ENCODE measurements at places on chromosomes 4 and X. TPM values are rescaled to one million over a fixed set of nuclear protein-coding genes. Genes with fewer than 3 reads are reported as not detected.

Gene TMEM131L
- 11.6 TPM for total RNA-seq

Gene RGN
- 20.1 TPM for total RNA-seq

Gene RASGEF1B
- total RNA-seq: 1.8 TPM

Gene DDIT4L
- total RNA-seq: 0.45 TPM

Gene STK32B
- 1.3 TPM for total RNA-seq

Gene PCDH11X
- total RNA-seq: not detected

DNA sequence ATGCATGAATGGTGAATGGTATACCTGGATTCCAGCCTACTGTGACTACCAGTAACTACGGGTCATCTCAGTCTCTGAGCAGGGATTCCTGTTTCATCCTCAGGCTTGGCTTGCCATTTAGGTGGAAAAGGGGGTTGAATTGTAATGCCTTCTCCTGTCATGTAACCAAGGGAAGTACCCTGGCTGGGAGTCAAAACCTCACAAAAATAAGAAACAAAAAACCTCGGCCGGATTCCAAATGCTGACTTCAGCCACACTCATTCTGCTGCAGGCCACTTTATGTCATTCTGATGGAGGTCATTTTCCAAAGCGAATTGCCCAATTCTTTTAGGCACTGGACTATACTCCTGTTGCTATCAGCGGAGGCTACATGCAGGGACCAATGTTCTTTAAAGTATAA, 324.7 kb downstream of the LDB2 start:
- no peaks in the 10 kb centered on the region for H3K36me3 ChIP-seq
- no peaks in the 10 kb centered on the region for H3K27me3 ChIP-seq
- no peaks in the 10 kb centered on the region for H3K4me1 ChIP-seq
- H3K4me3 ChIP-seq: no peak overlapping the region
- peak; percentile 45 for DNase-seq

DNA sequence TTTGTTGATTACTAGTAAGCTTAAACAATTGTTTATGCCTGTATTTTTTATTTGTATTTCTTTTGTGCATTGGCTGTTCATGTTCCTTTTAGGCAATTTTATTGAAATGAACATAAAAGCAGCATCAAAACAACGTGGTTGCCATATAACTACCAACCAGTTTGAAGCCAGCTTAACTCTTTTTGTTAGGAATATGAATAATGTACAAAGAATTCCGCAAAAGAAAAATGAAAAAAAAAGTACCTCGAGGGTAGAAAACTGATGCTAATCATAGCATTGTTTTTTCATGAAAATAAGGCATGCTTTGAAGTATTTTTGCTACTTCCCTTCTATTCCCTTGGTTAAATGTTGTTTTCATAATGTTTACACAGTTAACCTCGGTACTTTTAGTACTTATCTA, 1024.0 kb upstream of the SLIT2 start:
- DNase-seq: no peak
- H3K27ac ChIP-seq: no peak overlapping the region
- no peak overlapping the region for H3K4me3 ChIP-seq
- H3K4me1 ChIP-seq: no peaks in the 10 kb centered on the region

- no peak for DNase-seq
- H3K4me1 ChIP-seq: no peaks in the 10 kb centered on the region
- H3K36me3 ChIP-seq: no peaks in the 10 kb centered on the region
- H3K27me3 ChIP-seq: no peaks in the 10 kb centered on the region
Observed at GRCh38 chr4:182179751-182180150, 63.5 kb upstream of the TENM3 start.

- H3K27ac ChIP-seq: no peak overlapping the region
- H3K36me3 ChIP-seq: no peaks in the 10 kb centered on the region
- H3K4me1 ChIP-seq: no peaks in the 10 kb centered on the region
- H3K4me3 ChIP-seq: no peak overlapping the region
Observed at GRCh38 chr4:82136161-82136801, 237.5 kb downstream of the HNRNPD start.

DNA sequence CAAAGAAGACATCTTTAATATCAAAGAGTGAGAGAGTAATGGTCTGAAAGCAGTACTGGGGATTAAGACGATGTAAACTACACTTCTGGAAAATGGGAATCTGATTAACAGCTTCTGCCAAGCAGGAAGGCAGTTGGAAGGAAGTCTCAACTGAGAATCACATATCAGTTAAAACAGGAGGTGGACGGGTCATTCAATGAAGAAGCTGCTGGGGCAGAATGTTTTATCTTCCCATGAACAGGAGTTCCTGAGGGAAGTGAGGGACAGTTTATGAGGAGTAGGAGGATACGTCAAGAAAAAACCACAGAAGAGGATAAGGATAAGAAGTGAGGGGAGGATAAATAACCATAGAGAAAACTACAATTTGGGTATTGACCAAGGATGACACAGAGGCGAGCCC, 38.7 kb upstream of the MAGEA10 start:
- DNase-seq: no peak
- no peak overlapping the region for H3K27ac ChIP-seq
- no peaks in the 10 kb centered on the region for H3K4me1 ChIP-seq
- H3K4me3 ChIP-seq: no peak overlapping the region
- H3K36me3 ChIP-seq: no peaks in the 10 kb centered on the region

DNA sequence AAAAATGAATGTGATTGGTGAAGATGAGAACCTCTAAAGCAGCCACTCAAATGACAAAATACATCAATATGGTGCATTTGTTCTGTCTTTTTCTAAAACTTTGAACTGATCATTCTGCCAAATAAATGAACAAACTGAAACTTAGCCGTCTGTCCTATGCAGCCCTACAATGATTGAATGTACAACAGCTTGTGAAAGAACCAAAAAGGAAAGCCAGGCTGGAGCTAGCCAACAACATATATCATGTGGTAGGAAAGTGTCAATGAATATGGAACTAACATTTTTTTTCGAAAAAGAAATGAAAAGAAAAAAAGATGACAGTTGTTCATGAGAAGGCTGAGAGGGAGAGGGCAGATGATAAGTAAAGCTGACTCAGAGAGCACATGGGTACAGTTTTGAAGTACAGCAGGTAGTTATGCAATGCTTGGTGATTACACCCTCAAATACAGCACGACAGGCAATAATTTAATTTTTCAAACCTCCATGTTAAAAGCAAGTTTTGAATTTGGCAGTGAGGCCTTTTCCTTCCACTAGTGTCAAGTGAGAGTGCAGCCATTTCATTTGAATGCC, 21.2 kb upstream of the SLC7A11 start:
- H3K27ac ChIP-seq: no peak overlapping the region
- no peaks in the 10 kb centered on the region for H3K4me1 ChIP-seq
- H3K27me3 ChIP-seq: no peaks in the 10 kb centered on the region

- peaks cover 8% of the 10 kb centered on the region for H3K4me1 ChIP-seq
- H3K4me3 ChIP-seq: no peak overlapping the region
- peak; percentile 4 for DNase-seq
- no peak overlapping the region for H3K27ac ChIP-seq
- no peaks in the 10 kb centered on the region for H3K36me3 ChIP-seq
- no peaks in the 10 kb centered on the region for H3K27me3 ChIP-seq
Observed at GRCh38 chr4:8540991-8541390, 39.2 kb upstream of the GPR78 start.

- no peaks in the 10 kb centered on the region for H3K27me3 ChIP-seq
- no peak overlapping the region for H3K4me3 ChIP-seq
- H3K4me1 ChIP-seq: no peaks in the 10 kb centered on the region
- no peak overlapping the region for H3K27ac ChIP-seq
Observed at GRCh38 chrX:37815366-37815765, 32.0 kb downstream of the DYNLT3 start.

DNA sequence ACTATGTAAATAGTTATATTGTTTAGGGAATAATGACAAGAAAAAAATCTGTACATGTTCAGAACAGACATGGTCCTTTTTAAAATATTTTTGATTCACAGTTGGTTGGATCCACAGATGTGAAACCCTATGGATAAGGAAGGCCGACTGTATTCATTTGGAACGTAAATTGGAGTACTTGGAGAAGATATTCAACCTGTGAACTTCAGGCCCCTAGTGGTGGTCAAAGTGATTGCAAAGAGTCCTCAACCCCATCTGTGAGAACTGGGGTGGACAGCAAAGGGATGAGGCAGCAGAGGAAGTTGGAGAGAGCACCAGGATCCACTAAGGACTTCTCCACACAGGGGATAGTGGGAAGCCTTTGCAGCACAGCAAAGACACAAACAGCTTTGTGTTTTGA, 6.2 kb upstream of the CXCL13 start:
- H3K36me3 ChIP-seq: no peaks in the 10 kb centered on the region
- H3K4me3 ChIP-seq: no peak overlapping the region
- no peak overlapping the region for H3K27ac ChIP-seq
- H3K4me1 ChIP-seq: no peaks in the 10 kb centered on the region
- peaks cover 2% of the 10 kb centered on the region for H3K27me3 ChIP-seq

DNA sequence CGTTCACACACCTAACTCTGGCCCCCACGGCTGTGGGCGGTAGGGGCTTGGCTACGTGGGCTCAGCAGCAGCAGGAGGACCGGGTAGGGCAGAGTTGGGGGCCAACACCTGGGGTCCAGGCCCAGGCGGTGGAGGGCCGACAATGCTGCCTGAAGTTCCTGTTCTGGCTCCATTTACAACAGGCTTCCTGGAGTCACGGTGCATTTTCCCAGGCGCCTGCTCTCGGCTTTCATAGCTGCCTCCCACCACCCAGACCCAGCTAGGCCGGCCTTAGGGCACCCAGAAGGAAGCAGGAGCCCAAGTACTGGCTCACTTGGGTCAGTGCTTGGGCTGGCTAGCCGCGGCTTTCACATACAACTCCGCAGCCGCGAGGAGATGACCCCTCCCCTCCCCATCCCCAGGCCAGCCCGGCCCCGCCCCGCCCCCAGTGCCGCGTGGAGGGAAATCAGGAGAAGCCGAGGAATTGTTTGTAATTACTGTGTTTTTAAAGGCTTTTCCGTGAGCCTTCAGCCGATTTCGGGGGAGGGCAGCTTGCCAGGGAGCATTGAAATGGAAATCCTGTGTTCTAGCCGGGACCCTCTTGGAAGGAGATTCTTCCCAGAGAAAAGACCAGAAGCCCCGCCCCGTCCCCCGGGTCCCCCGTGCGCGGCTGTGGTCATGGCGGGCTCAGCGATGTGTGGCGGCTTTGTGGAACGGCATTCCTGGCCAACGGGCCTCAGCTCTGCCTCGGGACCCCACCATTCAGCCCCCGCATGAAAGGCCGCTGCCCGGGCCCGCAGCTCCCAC, 28.5 kb downstream of the PJA1 start:
- no peaks in the 10 kb centered on the region for H3K27me3 ChIP-seq
- H3K27ac ChIP-seq: peak overlapping the region; percentile 53
- H3K4me1 ChIP-seq: peaks cover 5% of the 10 kb centered on the region
- H3K36me3 ChIP-seq: no peaks in the 10 kb centered on the region
- H3K4me3 ChIP-seq: peak overlapping the region; percentile 19
- peak; percentile 37 for DNase-seq

DNA sequence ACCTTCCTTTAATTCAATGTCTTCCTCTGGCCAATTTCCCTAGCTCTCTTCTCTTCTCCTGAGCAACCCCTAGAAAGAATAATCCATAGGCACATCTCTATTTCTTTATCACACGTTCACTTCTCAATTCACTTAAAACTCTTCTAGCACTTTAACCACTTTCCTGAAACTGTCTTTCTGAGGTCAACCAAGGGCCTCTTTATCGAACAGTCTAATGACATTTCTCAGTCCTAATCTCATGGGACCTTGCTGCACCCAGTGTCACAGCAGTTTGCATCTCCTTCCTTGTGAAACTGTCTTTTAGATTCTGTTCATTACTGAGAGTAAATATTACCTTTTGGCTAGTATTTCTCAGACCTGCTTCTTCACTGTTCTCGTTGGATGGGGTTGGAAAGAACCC, 285.3 kb upstream of the RASGEF1B start:
- no peak for DNase-seq
- no peaks in the 10 kb centered on the region for H3K4me1 ChIP-seq
- H3K27ac ChIP-seq: no peak overlapping the region
- no peak overlapping the region for H3K4me3 ChIP-seq
- no peaks in the 10 kb centered on the region for H3K27me3 ChIP-seq

DNA sequence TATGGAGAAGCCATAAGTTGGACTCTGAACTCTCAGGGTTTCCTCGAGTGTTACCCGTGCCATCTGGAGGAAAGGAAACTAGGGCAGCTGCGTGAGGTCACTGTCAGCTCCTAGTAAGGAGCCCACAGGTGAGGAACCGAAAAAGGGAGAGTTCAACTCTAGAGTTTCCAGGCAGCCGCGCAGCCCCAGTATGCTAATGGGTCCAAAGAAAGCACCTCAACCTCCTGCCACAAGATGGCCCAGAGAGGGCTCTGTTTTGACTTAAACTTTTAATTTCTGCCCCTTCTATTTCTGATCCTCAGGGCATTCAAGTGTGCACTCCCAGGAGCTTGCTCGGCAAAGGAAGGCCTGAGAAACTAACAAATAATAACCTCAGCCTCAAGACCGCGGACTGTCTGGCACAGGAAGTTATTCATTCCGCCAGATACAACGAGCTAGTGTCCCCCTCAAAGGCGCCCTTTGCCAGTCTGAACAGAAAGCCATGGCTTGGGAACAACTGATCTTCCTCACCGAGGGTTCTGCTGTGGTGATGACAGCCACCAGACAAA, 13.9 kb downstream of the SCARB2 start:
- peak overlapping the region; percentile 49 for H3K27ac ChIP-seq
- no peak for DNase-seq
- H3K27me3 ChIP-seq: no peaks in the 10 kb centered on the region
- H3K36me3 ChIP-seq: peaks cover 8% of the 10 kb centered on the region
- no peak overlapping the region for H3K4me3 ChIP-seq

DNA sequence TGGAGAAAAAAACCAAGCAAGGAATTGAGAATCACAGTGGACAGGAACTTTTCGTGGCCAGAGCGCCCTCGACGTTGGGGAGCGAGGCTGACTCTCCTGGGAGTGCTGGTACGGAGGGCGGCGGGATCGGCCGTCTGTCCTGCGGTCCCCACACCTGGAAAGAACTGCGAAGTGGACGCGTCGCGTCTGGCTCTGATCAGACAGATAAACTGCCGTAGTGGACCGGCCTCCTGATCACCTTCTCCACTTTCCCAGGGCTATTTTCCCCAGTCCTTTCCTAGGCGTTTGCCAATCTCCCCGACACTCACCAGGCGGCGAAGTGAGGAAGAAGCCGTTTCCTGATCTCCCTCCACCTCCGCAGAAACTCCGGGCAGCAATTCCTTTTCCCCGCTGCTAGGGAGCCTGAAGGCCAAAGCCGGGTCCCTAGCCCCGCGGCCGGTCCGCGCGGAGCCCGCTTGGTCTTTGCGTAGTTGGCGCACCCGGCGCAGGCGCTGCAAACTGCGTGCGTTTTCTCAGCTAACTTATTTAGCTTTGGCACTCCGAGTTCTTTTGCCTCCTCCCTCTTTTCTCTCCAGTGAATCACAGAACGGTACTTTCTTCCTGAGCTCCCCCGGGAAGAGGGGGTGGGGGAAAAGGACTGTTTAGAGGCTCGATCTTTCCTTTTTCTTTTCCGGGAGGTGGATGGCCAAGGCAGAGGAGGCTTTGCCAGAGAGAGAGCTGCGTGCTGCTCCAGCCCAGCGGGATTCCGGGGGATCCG, at the start of gene ARSJ:
ARSJ (minus strand) TSS at position 500 of the 757 bp plus-strand sequence. CDS start 813 bp downstream, outside the sequence.
- H3K36me3 ChIP-seq: no peaks in the 10 kb centered on the region
- H3K27me3 ChIP-seq: no peaks in the 10 kb centered on the region
- peak; percentile 59 for DNase-seq

DNA sequence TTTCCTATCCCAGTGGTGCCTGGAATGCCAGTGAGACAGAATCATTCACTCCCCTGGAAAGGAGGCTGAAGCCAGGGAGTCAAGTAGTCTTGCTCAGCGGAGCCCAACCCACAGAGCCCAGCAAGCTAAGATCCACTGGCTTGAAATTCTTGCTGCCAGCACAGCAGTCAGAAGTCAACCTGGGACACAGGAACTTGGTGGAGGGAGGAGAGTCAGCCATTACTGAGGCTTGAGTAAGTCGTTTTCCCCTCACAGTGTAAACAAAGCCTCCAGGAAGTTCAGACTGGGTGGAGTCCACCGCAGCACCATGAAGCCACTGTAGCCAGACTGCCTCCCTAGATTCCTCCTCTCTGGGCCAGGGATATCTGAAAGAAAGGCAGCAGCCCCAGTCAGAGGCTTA, 283.2 kb upstream of the CPEB2 start:
- no peak overlapping the region for H3K4me3 ChIP-seq
- no peak overlapping the region for H3K27ac ChIP-seq
- H3K4me1 ChIP-seq: no peaks in the 10 kb centered on the region
